ENCODE measurements at places on chromosomes 5 and 9. TPM values are rescaled to one million over a fixed set of nuclear protein-coding genes. Genes with fewer than 3 reads are reported as not detected.
A peak's percentile ranks its signal among the peaks of the same experiment; 100 is the strongest.

- DNase-seq: no peak
These were observed 889.3 kb downstream of the MAT2B start for GRCh38 chr5:164394686-164395194.

- no peak for DNase-seq
These were observed 286.4 kb downstream of the NTRK2 start for GRCh38 chr9:84955971-84956370.

DNA sequence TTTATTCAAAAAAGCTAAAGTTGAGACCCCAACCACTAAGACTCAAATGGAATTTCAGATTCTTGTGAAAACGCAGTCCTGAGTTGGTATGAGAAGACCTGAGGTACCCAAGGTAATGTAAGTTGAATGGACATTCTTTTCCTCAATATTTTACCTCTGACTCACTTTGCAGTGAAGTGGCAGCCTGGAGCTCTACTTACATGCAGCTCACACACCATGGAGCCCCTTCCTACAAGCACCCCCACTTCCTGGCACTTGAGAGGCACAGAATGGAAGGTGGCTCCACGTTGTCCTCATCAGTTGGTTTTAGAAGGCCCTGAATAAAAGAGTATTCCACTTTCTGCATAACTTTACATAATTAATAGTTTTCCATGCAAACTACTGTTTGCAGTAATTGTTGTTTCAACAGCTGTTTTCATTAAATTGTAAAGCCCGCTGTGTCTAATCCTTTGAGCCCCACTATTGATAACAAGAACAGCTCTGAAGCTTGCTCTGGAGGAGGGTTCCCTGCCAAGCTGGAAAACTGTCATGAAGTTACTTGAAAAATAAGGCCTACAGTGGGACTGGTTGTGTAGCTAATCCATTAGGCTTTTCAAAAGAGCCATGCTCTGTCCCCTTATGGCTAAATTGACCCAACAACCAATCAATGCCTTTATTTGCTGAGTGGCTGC, 102.2 kb upstream of the SPATA31D4 start:
- DNase-seq: no peak

DNA sequence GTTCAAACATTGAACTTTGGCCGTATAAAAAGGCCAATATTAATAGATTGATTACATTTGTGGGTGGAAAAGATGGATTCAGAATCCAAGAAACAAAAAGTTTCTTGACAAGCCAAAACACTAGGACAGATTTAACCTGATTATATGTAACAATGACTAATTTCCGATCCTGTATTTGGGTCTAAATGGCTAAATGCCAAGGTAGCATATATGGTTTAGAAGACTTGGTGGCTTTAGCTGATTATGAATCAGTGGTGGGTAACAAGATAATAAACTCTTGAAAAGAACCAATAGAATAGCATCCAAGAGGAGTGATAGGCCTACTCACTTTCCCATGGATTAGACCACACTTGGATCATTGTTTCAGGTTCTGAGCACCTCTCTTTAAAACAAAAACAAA, 21.8 kb upstream of the ANP32B start:
- no peak for DNase-seq

GRCh38 chr9:110650991-110651411, 17.6 kb upstream of the MUSK start:
- peak; percentile 12 for DNase-seq

- no peak for DNase-seq
These were observed 154.3 kb downstream of the SPOCK1 start for GRCh38 chr5:137344723-137345322.

DNA sequence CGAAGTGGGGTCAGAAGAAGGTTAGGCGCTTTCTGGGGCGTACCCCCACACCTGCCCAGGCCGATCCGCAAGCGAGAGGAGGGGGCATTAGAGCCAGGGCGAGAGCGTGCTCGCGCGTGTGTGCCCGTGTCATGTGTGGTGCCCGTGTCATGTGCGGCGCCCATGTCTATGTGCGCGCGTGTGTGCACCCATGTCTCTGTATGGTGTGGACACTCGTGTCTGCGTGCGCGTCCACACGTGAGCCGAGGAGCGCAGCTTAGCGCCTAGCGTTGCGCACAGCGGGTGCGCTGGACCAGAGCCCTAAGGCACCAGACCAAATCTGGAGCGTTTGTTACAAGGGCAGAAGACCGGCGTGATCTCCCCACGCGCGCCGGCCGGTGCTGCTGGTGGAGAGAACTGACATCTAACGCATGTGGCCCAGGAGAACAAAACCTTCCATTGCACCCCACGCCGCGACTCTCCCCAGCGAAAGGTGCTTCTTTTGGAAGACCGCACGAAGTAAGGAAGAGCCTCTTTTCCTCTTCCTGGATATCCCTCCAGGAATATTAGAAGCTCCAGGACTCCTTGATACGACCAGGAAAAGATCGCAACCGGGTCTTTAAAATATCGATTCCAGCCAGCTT, 644 bp downstream of the NIM1K start:
- no peak for DNase-seq

- no peak for DNase-seq
These were observed 222.6 kb downstream of the CAAP1 start for GRCh38 chr9:26669701-26670670.

GRCh38 chr9:124562328-124562727, 55.1 kb upstream of the NR5A1 start:
- DNase-seq: no peak

DNA sequence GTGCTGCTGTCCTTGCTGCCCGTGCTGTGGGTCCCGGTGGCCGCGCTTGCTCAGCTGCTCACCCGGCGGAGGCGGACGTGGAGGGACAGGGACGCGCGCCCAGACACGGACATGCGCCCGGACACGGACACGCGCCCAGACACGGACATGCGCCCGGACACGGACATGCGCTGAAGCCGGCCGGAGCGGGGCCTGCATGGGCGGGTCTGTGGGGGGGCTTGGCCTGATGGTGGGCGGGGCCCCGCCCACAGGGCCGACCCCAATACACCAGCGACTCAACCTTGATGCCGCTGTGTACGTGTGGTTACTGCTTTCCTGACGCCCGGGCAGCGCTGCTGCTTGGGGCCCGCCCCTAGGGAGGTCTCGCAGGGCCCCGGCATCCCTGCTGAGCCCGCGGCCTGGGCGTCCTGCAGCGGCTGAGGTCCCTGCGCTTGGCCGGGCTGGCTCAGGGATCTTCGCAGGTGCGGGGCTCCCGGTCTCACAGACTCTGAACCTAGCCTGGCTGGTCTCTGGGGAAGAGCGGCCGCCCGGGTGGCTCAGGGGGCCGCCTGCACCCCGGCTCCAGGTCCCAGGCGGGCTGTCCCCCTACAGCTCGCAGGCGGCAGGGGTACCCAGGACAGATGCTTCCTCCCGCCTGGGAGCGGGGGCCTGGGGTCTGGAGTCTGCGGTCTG, 20.9 kb downstream of the SLC6A18 start:
- DNase-seq: no peak

DNA sequence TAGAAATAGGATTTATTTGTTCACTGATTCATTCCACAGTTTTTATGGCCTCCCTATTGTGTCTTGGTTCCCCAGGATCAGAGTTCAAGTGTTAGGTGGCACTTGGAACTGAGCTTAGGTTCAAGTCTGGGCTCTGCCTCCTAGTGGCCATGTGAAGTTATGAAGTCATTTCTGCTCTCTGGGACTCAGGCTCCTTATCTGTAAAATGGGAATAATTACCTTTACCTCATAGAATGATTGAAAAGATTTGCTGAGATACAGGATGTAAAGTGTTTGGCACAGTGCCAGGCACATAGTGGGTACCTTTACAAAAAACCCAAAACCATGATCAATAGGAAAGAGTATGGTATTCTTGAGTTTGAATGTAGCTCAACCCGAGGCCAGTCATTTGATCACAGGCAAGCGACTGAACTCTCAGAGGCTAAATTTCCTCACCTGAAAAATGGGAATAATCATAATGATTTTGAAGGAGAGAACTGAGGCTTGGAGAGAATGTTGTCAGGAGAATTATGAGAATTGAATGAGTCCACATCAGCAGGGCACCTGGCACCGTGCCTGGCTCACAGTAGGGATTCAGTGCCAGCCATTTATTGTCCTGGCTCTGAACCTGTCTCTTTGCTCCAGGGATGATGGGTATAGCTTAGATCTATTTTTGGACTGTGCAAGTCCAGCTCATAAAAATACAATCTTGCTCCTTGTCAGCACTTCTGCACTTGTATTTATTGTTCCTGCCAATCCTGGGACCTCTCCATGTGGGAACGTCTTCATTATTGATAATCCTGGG, 10.8 kb downstream of the NSG2 start:
- no peak for DNase-seq

DNA sequence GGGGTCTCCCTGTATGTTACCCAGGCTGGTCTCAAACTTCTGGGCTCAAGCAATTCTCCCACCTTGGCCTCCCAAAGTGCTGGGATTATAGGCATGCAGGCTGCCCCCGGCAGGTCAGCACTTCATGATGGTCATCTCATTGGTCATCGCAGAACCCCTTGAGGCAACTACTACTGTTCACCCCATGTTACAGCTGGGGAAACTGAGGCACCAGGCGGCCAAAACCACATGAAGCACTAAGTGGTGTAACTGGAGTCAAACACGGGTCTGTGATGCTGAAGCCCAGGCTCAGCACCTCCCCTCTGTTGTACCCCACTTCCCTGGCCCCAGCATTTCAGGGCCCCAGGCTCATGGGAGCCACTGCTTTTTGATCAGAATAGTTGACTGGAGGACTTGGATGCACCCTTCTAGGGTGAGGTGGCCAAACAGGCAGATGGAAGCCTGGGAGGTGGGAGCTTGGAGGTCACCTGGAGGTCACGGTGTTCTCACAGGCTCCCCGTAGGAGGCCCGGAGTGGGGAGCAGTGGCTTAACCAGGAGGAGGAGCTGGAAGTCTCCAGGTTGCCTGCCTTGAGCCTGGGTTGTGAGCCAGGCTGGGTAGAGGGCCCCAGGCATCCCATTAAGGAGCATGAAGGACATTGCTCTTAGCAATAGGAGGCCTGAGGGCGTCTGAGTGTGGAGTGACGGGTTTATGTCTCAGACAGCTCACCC, 57.3 kb upstream of the RPL26L1 start:
- DNase-seq: no peak

DNA sequence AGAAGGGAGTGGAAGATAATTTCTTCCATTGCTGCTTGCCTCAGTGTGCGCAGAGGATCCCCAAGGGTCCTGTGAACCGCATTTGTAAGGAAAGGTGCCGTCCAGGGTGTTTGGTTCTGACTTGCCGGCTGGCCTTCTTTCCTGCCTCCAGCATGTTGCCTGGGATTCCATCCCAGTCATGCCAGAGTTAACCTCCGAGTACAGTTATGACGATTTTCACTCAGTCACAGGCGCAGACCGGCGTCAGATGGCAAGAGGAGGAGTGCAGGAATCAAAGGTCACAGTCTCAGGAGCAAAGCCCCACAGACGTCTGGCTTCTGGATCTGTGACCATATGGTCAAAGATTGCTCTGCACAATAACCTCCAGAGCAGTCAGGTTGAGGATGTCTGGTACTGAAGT, 5.9 kb upstream of the GADD45G start:
- no peak for DNase-seq

DNA sequence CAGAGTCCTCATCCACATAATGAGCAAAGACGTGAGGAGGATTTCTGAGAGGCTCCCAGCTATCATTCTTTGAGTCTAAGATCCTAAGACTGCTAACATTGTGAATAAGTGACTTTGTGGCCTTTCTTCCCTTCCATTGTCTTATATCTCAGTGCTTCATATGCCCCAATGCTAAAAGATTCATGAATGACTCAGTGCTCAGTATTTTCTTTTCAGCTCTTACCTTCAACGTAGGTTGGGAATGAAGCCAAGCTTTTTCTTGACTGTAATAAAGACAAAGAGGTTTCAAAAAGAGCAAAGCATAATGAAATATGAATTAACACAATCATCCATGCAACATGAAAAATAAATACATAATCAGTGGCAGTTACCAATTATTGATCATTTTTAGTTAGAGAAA, 146.4 kb downstream of the ENTREP1 start:
- DNase-seq: no peak

- DNase-seq: no peak
These were observed 11.6 kb downstream of the GZMA start for GRCh38 chr5:55114061-55114460.

GRCh38 chr5:89246864-89247263, 363.9 kb upstream of the MEF2C start:
- DNase-seq: no peak

DNA sequence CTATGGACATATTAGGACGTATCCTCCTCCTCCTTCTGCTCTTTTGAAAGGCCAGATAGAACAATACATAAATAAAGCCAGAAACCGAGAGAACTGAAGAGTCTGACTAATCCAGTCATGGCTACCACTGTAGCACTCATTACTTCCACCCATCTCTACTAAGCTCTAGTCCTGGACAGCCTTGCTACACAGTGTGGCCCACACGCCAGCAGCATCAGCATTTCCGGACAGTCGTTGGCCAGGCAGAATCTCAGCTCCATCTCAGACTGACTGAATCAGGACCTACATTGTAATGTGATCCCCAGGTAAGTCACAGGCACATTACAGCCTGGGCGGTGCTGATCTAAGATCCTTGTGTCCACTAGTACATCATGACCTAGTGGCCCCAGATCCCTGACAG, 182.9 kb downstream of the DRD1 start:
- no peak for DNase-seq

- DNase-seq: no peak
These were observed 3.6 kb upstream of the FUT7 start for GRCh38 chr9:137035507-137035834.

GRCh38 chr5:32027717-32028458, 146.2 kb downstream of the GOLPH3 start:
- peak; percentile 50 for DNase-seq

DNA sequence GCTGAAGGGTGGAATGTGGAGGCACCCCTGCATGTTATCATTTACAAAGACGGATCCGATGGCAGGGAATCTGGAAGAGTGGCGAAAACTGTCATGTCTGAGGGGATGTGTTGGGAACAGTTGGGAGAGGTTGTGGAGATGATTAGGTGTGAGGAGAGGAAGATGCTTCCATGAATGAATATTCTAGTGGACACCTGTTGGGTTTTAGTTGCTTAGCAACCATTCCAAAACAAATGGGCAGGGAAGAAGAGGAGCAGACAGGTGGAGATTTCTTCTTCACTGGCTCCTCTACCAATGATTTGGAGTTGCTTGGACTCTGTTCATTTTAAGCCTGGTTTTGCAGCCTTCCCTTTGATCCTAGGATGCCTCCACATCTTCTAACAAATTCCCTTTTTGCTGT, 465.3 kb upstream of the CLINT1 start:
- no peak for DNase-seq

NR5A1 gene
- polyA plus RNA-seq: not detected

NTRK2 gene
- polyA plus RNA-seq: 113 TPM

C6 gene
- polyA plus RNA-seq: 0.44 TPM

PCDHGC5 gene
- 0.36 TPM for polyA plus RNA-seq

NEUROG1 gene
- polyA plus RNA-seq: not detected

PCDHB11 gene
- polyA plus RNA-seq: 6.3 TPM

DRD1 gene
- polyA plus RNA-seq: not detected

TLR4 gene
- 7.7 TPM for polyA plus RNA-seq

DTWD2 gene
- polyA plus RNA-seq: 14.2 TPM

PCDHB7 gene
- 5.2 TPM for polyA plus RNA-seq

CTNND2 gene
- 2.9 TPM for polyA plus RNA-seq

CDX1 gene
- polyA plus RNA-seq: 0.66 TPM

SPTLC1 gene
- polyA plus RNA-seq: 90.5 TPM

FAM78A gene
- polyA plus RNA-seq: 2.7 TPM

SLC9A3 gene
- 49.0 TPM for polyA plus RNA-seq

PCA3 gene
- 0.11 TPM for polyA plus RNA-seq

GLRA1 gene
- not detected for polyA plus RNA-seq

WNK2 gene
- polyA plus RNA-seq: 31.1 TPM

PRDM9 gene
- polyA plus RNA-seq: not detected

All from left renal pelvis (tissue), 4 donors.